ENCODE measurements at places on chromosomes 4 and X.

DNA sequence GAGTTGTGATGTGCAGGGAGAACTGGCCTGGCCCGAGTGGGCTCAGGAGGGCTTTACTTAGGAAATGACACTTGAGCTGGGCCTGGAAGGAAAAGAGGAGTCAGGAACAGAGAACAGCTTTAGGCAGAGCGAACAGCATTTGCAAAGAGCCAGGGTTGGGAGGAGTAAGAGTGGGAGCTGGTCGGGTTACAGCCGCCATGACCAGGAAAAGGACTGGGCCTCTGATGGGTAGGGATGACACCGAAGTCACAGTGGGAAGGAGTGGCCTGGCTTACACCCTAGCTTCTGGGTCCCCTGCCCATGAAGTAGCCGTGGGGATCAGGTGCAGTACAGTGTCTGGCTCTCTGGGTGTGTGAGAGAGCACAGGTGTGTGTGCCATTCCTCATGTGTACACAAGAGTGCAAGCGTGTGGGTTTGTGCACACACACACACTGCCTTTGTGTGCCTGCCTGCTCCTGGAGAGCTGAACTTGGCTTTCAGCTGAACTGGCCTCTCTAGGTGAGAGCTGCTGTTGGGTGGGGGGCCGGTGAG is 31.6 kb downstream of the TRMT44 start:
- DNase-seq, result no peak

DNA sequence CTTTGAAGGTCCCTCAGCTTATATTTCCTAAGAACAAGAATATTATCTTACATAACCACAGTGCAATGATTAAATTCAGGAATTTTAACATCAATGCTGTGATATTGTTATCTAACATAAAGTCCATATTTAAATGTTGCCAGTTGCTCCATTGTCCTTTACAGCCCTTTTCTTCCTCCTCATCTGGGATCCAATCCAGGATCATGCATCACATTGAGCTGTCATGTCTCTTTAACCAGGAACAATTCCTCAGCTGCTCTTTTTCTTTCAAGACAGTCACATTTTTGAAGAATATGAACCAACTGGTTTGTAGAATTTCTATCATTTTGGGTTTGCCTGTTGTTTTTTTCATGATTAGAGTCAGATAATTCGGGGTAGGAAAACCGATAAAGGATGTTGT is 12.0 kb downstream of the TMSB4X start:
- DNase-seq, result no peak

GRCh38 chr4:52015366-52015765 is 4.8 kb downstream of the LRRC66 start:
- DNase-seq, result no peak

GRCh38 chr4:103074744-103075434 is 1.7 kb downstream of the SLC9B2 start:
- no peak for DNase-seq

- DNase-seq, result no peak
Measured at GRCh38 chr4:153676486-153676885, 7.6 kb upstream of the TLR2 start.

GRCh38 chrX:22699581-22700091 is 300.1 kb upstream of the DDX53 start:
- DNase-seq, result no peak

- no peak for DNase-seq
Measured at GRCh38 chrX:12548341-12548740, 242.9 kb upstream of the PRPS2 start.

- DNase-seq, result no peak
Measured at GRCh38 chrX:25079020-25079419, 63.3 kb upstream of the ARX start.

GRCh38 chr4:122921971-122922876 is at the start of gene NUDT6:
TSS of gene NUDT6 (minus strand) at chr4:122922597. CDS start at chr4:122922572, 25 bp downstream.
- no peak for DNase-seq

Data from NCI-H1694 (cell line).